ENCODE measurements at places on chromosomes 6 and 20.

- DNase-seq = no peak
Observed at GRCh38 chr6:78867020-78867369, 356 bp upstream of the IRAK1BP1 start.

DNA sequence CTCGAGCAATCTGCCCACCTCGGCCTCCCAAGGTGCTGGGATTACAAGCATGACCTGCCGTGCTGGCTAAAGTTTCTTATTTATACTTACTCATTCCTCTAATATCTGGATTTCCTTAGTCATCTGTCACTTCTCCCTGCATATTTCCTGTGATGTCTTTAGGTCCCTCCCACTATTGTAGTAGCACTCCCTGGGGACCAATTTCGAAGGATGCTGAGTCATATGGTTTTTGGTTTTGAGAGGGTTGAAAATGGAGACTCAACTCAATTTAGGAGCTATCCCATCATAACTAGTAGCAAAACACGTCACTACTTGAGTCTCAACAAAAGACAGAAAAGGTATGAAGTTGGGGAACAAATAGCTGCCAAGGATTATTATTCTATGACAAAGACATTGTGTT, 20.2 kb downstream of the MCUR1 start:
- peak; percentile 95 for DNase-seq

GRCh38 chr6:170151804-170152123, 139.1 kb downstream of the DLL1 start:
- DNase-seq = no peak

DNA sequence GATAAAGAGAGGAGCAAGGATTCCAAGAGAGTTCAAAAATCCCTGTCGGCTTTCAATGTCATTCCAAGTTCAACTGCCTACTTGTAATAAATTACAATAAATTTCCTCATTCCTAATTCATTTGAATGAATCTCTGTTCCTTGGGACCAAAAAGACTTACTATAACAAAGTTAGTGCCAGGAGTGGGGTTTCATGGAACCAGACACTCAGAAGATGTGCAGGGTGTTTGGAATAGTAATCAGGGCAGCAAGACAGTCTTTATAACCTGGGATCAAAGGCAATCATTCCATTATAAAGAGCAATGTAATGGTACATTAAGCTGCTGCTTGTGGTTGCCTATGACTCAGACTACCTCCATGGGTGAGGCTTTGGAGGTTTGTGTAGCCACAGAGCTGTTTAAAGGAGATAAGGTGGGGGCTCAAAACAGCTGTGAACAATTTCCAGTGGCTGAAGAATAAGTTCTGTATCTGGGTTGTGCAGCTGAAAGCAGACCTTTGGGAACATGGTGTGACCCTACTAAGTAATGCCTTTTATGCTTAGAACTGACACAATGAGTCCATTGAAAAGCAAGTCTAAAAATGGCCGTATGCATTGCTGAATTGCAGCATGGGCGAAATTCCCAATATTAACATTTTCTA, 159.9 kb downstream of the LINC00237 start:
- DNase-seq = no peak

- no peak for DNase-seq
Observed at GRCh38 chr6:168692193-168692914, 251.4 kb downstream of the SMOC2 start.

DNA sequence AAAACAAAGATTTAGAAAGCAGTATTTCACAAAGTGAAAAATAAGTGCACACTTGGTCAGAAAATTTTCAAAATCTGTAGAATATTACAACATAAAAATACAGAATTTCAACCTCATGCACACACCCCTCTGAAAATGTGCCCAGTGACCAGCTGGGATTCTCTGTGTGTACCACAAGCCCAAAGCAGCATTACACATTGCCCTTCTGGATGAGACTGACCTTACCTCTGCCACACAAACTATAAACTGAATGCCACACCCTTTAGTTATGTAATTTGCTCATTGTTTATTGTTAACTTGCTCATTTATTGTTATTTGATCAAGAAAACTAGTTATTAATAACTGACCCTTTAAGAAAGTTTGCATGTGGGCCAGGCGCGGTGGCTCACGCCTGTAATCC, 303.0 kb downstream of the FOXC1 start:
- no peak for DNase-seq

GRCh38 chr6:128415387-128415786, 105.0 kb downstream of the PTPRK start:
- no peak for DNase-seq

DNA sequence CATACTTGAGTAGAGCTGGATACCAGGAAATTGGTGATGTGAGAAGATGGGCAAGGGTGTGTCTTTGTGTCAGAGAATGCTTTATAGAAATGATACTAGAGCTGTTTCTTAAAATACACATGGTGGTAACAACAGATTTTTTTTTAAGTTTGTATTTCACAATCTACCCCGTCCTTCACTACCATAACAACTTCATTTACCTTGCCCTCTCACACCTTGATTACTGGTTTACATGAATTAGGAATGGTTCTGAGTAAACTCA, 45.4 kb downstream of the RARS2 start:
- no peak for DNase-seq

- DNase-seq = no peak
Observed at GRCh38 chr6:44064948-44065272, 62.3 kb downstream of the MRPL14 start.

- DNase-seq = no peak
Observed at GRCh38 chr6:53199156-53199555, 50.5 kb upstream of the GCM1 start.

- DNase-seq = no peak
Observed at GRCh38 chr6:11264100-11264499, 31.6 kb upstream of the NEDD9 start.

- no peak for DNase-seq
Observed at GRCh38 chr6:137787016-137787415, 80.0 kb upstream of the TNFAIP3 start.

Measured in fibroblast of mammary gland (primary cell).